ENCODE measurements at places on chromosomes 16 and 17.

DNA sequence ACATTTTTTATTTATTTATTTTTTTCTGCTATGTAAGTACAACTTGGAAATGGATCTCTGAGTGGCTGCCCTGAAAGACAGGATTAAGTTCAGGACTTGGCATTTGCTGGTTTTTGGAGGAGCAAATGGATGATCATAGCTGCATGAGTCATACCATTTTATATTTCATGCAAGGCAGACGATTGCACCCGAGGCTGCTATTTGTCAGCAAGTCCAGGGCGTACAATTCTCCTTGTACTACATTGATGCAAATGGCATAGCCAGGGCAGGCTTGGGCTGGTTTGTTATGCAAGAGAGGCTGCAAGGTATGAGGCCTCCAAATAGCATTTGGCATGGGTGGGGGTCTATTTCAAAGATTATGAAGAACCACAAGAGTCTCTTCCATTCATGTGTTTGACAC, 81.2 kb upstream of the CACNG3 start:
- no peak for DNase-seq

DNA sequence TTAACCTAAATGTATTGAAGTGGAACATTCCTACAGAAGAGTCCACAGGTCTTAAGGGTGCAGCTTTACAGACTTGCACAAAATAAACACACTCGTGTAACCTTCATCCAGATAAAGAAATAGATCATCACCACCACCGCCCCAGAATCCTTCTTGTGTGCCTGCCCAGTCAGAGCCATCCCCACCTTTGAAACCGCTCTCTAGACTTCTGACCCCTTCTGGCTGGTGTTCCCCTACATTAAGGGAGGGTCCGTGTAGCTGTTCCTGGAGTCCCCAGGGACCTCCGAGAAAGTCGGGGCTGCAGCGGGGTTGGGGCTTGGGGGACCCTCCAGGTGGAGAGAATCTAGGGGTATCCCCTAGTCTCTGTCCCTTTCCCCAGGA, 9.4 kb downstream of the TBX4 start:
- no peak for DNase-seq

DNA sequence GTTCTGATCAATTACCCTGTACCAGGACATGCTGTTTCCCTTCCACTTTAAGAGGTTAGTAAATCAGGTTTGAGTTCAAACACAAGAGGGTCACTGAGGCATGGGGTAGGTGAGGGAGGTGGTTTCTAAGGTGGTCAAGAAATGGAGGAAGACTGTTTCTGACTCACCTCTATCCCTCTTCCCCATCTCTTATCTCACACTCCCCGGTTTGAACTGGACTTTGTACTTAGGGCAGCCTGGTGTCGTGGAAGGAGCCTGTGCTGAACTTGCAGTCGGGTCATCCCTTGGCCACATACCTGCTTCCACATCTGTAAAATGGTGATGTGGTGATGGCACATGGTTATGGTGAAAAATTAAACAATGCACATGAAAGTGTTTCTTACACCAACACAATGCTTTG, 17.2 kb upstream of the TMEM98 start:
- DNase-seq: no peak

- no peak for DNase-seq
Measured at GRCh38 chr17:77313831-77314230, 173.1 kb downstream of the SEC14L1 start.

DNA sequence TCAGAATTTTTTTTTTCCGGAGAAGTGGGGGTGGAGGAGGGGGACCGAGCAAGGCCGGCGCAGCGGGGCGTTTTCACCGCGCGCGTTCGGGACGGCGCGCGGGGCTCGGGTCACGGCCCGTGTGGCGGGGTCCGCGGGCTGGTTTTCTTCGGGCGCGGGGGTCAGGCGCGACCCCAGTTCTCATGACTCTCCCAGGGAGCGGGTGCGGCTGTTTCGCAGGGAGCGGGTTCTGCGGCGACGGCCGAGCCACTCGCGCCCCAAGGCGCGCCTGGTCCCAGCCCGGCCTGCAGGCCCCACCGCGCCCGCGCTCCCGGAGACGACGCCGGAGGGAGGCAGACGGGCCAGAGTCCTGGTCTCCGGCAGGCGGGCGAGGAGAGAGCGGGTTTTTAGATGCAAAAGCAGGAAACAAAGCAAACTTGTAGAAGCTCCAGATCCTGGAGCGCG, 1.0 kb downstream of the BAHCC1 start:
- no peak for DNase-seq

DNA sequence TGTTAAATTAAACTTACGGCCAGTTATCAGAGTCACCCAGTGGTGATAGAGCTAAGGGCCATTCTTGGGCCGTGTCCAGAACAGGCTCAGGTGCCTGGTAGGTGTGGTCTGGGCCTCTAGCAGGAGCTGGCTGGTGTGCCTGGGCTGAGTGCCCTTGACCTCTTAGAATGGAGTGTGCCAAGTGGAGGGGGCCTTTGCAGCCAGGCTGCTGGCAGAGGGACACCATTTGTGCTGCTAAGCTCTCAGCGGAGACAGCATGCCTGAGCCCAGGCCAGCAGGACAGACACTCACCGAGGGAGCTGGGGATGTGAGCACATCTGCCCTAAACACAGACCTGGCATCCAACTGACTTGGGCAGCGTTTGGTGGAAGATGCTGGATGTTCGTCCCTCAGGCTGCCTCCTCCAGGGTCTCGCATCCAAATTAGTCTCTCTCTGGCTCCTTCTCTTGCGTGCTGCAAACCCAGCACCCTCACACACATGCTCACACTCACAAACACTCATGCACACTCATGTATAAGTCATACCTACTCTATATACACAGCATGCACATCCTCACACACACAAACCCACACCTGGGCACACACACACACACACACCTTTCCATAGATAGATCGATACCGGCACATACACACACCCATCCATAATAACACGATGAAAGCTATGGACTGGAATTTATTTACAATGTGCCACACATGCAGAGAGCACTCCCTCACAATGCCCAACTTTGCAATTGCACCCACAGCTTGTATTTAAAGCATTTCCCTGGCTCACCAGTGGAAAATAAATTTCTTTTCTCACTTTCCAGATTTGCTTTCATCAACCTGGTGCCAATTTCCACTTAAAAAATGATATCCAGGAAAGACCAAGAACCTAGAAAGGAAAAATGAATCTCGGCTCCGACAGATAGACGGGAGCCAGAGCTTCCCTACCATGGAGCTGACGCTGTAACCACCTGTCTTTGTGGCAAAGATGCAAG, 33.6 kb upstream of the CDH5 start:
- no peak for DNase-seq

Data from CD4-positive, alpha-beta T cell treated with Interleukin-21 for 1 hour (primary cell).